ENCODE measurements at places on chromosomes 11 and 22. TPM values are rescaled to one million over a fixed set of nuclear protein-coding genes. Genes with fewer than 3 reads are reported as not detected.
A peak's percentile ranks its signal among the peaks of the same experiment; 100 is the strongest.

OR8D4 gene
- total RNA-seq: not detected

POU2AF3 gene
- not detected for total RNA-seq

SYT12 gene
- not detected for total RNA-seq

BTBD18 gene
- not detected for total RNA-seq

ALDH3B1 gene
- total RNA-seq: 0.11 TPM

LRRC10B gene
- total RNA-seq: not detected

WNT11 gene
- total RNA-seq: 1.5 TPM

SLC25A45 gene
- total RNA-seq: 18.5 TPM

OR2D2 gene
- not detected for total RNA-seq

TMPRSS13 gene
- total RNA-seq: 1.8 TPM

DNA sequence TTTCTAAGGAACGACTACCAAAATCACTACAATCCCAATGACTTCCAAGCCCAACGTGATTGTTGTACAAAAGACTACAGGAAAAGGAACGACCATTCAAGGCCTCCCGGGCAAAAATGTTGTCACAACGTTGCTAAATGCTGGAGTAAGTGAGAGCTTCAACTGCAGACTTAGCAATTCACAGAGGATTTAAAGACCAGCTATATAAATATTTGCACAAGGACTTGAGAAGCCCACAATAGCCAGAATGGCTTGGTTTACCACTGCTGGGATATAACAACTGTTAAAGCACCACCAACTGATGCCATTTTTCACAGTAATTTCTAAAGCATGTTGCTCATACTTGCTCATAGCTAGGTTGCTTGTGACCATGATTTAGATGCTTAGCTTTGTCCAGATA lies 78.3 kb downstream of the EMSY start:
- DNase-seq: no peak

DNA sequence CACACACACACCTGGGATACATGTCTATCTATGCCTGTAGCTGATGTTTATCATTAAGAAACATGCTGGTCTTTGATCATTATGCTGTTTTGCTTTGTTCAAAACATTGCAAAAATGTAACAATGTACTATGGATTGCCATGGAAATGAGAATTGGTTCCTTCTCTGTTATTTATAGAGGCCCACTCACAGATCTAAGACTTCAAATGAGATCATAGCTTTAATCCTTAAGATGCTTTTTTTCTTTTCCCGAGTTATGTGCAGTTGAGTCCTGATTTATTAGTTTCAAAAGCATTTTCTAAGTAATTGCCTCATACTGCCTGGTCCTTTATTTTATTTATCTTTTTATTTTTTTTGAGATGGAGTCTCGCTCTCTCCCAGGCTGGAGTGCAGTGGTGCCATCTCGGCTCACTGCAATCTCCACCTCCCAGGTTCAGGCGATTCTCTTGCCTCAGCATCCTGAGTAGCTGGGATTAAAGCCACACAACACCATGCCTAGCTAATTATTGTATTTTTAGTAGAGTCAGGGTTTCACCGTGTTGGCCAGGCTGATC lies 131.4 kb downstream of the LUZP2 start:
- DNase-seq: no peak

DNA sequence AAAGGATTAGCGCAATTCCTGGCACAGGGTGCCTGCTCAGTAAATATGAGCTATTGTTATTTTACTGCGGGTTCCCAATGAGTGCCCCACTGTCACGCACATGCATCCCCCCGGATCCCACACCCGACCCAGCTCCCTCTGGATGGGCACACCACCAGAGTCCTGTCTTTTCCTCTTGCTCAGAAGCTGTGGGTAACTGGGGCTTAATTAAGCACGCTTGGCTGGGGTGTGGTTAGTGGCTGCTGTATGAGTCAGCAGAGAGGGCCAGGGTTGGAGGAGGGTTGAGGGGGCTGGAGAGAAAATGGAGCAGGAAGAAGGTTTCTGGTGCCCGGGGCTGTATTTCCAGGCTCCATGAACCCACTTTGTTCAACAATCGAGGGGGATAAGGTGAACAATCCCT lies 30.3 kb upstream of the NECTIN1 start:
- no peak for DNase-seq

- peak; percentile 70 for DNase-seq
Measured at GRCh38 chr22:23289851-23290724, 109.8 kb downstream of the BCR start.

GRCh38 chr11:47264521-47264920 lies 5.4 kb upstream of the MADD start:
- DNase-seq: no peak

GRCh38 chr11:5279471-5280090 lies 9.8 kb upstream of the HBE1 start:
- no peak for DNase-seq

DNA sequence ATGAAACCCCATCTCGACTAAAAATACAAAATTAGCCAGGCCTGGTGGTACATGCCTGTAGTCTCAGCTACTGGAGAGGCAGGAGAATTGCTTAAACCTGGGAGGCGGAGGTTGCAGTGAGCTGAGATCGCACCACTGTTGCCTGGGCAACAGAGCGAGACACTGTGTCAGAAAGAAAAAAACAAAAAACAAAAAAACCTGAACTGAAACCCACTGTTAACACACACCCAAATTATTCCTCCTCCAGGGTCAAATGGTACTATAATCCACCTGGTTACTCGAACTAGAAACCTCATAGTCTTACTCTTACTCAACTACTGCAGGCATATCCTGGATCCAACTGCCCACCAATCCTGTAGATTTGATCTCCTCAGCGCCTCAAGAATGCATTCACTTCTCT lies 35.5 kb downstream of the USP28 start:
- DNase-seq: no peak

DNA sequence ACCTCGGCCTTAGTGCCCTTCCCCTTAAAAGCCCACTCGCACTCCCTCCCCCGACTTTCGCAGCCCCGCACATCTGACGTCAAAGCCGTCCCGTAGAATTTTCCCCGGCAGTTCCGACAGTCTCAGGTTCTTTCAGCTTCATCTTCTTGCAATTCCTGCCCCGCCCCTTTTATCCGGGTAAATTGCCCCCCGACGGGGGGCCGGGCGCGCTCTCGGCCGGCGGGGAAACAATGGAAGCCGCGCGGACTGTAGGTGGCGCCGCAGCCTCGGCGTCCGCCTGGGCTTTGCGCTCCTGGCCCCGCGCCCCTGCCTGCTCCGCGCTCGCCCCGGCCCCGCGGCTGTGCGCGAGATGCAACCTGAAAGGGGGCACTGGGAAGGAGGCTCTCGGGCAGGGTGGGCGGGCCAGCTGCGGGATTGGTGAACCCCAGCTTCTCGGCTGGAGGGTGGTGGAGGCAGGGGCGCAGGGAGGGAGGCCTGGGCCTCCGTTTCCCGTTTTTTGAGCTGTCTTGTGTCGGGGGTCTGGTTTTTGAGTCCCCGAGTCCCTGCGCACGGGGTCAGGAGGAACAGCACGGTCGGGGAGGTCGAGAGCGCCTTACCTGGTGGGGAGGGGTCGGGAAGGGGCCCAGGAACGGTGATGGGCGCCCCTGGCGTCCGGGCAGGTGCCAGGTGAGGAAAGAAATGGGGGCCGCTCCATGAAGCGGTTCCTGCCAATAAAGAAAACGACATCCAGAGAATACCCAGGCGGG lies 859 bp upstream of the FGF19 start:
- peak; percentile 36 for DNase-seq

DNA sequence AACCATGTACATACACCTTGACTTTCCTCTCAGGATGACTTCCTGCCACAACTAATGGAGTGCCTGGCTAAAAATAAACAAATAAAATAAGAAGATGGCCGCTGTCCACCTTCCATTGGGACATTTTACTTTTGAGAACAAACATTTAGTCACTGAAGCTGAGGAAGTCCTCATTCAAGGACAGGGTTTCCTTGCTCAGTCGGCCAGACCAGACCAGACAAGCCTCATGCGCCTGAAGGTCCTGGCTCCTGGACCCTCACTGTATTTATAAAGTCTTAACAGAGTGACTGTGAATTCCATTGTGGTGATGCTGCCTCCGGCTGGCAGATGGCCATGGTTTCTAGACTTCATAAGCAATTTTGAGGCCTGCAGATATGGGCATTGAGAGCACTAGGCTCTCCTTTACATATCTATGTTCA lies 114.5 kb downstream of the MAML2 start:
- no peak for DNase-seq

DNA sequence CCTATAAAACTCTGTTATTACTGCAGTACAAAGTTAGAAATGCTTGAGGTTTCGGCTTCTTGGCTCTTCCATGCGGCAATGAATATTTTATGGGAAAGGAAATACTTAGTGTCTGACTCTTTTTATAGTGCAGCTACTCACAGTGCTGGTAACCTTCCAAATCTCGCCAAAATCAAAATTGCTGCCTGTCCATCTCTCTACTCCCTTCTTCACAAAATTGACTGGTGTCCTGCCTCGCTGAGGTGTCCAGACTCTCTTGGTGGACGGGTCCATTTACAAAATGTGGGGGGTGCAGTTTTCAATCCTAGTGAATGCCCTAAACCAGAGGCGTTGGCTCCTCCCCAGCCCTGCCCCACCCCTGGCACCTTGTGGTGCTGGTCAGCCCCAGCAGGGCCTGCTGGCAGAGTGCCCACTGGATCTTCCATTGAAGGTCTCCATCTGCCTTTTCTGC lies 73.5 kb downstream of the ZBTB16 start:
- no peak for DNase-seq

GRCh38 chr22:50010676-50011446 lies 1.7 kb downstream of the IL17REL start:
- no peak for DNase-seq

DNA sequence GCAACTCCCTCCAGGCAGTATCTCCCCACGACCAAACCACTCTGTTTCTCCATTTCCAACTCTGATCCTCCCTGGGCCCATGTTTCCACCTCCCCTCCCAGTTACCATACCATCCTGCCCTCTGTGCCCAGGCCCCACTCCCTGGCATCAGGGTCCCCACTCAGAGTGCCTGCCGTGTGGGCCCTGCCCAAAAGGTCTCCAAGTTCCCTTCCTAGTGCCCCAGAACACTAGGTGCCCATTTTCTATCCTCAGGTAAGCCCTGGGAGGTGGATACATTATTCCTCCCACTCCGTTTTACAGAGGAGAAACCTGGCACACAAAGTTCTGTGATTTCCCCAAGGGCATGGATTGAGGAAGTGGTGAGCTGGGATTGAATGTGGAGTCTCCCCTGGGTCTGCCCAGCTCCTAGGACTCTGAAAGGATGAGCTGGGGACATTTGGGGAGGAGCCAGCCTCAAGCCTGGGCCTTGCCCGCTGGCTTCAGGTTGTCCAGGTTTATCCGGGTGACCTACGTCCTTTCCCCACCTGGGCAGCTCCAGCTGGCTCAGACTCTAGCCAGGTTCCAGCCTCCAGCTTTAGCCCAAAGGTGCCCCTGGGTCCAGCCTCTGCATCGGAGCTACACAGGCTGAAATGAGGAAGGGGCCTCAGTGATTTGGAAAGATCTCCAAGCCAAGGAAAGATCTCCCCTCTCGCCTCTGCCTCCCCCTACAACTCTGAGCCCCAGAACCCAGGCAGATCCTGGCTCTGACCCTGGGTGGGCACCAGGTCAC lies 2.2 kb upstream of the GSTT4 start:
- DNase-seq: no peak

DNA sequence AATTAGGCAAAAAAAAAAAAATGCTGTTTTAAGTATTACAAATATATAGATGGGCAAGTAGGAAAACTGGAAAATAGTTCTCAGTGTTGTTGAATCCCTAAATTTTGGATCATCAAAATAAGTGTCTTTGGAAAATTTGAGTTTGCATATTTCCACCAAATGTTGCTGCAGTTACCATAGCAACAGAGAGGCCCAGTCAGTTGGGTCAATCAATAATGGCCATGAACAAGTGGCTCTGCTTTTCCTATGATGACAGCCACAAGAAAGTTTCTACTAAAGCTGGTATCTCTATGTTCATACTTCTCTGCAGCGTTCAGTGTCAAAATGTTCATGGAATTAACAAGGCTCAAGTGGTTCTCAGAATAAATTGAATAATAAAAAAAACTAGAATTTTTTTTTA lies 79.1 kb downstream of the SERGEF start:
- no peak for DNase-seq

DNA sequence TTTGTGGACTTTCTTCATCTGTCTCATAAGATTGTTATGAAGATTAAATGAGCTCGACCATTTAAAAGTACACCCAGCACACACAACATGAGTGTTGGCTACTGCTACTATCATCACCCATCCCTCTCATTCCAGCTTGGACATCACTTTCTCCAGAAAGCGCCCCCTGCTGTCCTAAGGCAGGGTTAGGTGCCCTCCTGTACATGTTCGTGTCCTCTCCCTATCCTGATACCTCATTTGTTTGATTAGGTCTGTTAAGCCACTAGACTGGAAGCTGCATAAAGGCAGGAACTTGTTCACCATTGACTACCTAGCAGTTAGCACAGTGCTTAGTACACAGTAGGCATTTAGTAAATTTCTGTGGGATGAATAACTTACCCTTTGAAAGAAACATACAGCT lies 85.5 kb downstream of the ENTHD1 start:
- no peak for DNase-seq

DNA sequence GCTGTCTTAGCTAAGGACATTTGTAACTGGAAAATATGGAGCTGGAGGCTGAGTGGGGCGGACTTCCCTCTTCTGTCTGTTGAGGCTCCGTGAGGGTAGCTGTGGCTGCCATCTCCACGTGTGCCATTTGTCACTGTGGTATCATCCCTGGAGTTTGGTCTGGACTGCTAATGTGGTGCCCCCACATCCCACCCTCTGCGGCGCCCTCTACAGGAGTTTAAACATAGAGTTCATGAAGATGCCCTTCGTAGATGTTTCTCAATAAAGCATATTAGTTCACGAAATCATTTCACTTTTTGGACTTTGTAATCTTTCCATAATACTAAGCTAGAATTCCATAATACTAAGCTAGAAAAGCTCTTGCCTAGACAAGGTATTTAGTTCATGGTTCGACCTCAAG lies 52.4 kb downstream of the TECTA start:
- DNase-seq: no peak

GRCh38 chr11:83493917-83494316 lies 207.8 kb upstream of the CCDC90B start:
- no peak for DNase-seq

- DNase-seq: no peak
Measured at GRCh38 chr11:116271479-116271878, 501.3 kb downstream of the BUD13 start.

- DNase-seq: no peak
Measured at GRCh38 chr22:39530692-39531331, 1.7 kb downstream of the RPS19BP1 start.

DNA sequence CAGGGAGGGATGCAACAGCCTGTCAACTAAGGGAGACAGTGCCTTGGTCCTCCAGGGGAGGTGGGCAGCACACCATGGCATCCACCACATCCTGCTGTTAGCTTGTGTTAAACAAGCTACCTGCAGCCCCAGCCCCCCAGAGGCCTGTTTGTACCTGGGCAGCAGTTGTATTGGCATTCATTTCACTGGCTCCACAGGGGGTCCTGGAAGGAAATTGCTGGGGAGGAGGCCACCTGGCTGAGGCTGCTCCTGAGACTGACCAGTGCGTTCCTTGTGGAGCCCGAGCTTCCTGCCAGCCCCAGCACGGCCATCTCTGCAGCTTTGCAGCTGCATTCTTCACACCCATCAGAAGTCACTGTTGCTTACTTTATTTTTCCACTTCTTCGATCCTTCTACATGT lies 479.9 kb downstream of the INSC start:
- DNase-seq: no peak

All from activated naive CD4-positive, alpha-beta T cell treated with anti-CD3 and anti-CD28 coated beads, Interleukin-2, amount 50 U/mL, for 72 hours (primary cell).